Pulmonary artery endothelial cell (primary cell): ENCODE measurements at places on chromosomes 1 and 21.

- DNase-seq: no peak
Observed at GRCh38 chr1:82260051-82260450, 459.3 kb downstream of the ADGRL2 start.

- DNase-seq: no peak
Observed at GRCh38 chr1:200751717-200752116, 13.0 kb downstream of the CAMSAP2 start.

- DNase-seq: no peak
Observed at GRCh38 chr21:33857846-33858666, 57.5 kb downstream of the ATP5PO start.

- no peak for DNase-seq
Observed at GRCh38 chr1:3482378-3482849, 27.9 kb downstream of the ARHGEF16 start.

DNA sequence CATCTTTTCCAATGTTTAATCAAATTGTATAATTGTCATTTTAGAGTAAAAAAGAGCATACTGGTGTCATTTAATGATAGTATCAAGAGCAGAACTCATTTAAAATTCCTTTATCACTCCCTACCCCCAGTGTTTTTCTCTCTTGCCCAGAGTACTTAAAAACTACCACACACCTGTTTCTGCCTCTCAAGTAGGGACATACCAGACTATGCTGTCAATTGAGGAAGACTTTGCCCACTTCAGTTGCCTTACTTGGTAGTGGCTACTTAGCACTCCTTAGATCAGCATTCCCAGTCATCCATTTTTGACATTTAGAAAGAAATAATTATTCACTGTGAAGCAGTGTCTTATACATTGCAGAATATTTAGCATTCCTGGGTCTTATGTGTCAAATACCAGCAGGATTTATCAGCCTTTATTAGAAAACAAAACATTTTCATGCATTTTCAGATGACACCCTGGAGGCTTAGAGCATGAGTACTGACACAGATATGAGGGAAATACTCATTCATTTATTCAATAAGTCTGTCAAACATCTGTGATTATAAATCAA, 127.5 kb upstream of the RGS1 start:
- no peak for DNase-seq

DNA sequence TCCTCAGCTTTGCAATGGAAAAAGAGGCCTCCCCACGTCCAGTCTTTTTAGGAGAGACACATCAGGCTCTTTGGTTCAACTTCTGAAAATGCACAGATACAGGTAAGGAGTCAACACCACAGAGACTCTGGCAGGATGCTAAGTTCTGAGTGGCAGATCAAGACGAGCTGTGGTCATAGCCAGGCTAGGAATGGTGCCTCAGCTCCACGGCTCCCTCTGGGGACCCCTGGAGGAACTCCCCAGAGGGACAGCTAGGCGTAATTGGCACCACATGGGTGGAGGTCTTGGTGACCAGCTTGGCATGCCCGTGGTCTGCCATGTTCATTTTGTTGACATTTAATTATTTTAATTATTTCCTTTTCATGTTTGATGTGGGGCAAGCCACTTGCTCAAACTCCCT, 206.1 kb downstream of the KAZN start:
- DNase-seq: no peak

- no peak for DNase-seq
Observed at GRCh38 chr1:162918151-162918754, 57.3 kb upstream of the CCDC190 start.

DNA sequence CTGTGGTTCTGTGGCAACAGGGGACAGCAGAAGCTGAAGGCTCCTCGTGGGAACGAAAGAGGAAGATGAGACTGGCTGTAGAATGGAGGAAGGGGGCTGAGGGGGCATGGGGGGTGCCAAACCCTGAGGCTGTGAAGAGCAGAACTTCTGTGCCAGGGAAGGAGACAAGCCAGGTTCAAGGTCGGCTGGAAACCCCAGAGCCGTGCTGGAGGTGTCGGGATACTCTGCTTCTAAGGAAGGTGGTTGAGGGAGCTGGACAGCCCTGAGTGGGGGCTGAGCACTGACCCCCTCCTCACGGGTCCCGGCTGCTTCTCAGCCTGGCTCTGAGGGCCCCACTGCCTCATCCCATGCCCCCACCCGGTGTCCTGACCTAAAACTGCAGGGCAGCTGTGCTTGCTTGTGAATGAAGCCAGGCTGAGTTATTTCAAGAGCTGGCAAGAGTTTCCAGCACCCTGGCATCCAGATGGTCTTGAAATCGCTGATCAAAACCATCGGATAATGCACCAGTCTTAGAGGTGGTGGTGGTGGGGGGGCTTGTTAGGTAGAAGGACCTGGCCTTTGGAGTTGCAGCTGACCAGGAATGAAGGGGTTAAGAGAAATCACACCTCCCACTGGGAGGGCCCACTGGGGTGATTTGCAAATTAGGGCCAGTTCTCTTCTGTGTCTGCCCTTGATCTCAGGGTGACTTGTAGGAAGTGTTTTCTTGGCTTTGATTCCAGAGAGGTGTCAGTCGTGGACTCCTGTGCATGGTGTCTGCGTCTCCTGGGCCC, 218.9 kb upstream of the C1orf174 start:
- DNase-seq: no peak

- DNase-seq: no peak
Observed at GRCh38 chr21:38211321-38211720, 45.5 kb upstream of the KCNJ15 start.

DNA sequence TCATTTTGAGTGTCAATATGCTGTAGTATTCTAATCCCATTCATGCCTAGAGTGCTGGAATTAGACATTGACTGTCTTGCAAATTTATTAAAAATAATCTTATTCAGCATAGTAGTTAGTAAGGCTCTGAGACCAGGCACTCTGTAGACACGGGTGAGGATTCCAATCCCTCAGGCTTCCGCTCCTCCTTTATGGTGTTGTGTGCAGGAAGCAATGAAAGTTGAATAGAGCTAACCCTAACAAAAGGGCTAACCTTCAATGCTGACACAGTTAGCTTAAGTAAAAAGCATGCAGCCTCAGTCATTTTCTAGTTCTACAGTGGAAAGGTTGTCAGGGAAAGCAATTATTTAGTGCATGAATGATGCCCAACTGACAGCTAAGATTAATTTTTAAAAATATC, 199.6 kb upstream of the SGIP1 start:
- DNase-seq: no peak

DNA sequence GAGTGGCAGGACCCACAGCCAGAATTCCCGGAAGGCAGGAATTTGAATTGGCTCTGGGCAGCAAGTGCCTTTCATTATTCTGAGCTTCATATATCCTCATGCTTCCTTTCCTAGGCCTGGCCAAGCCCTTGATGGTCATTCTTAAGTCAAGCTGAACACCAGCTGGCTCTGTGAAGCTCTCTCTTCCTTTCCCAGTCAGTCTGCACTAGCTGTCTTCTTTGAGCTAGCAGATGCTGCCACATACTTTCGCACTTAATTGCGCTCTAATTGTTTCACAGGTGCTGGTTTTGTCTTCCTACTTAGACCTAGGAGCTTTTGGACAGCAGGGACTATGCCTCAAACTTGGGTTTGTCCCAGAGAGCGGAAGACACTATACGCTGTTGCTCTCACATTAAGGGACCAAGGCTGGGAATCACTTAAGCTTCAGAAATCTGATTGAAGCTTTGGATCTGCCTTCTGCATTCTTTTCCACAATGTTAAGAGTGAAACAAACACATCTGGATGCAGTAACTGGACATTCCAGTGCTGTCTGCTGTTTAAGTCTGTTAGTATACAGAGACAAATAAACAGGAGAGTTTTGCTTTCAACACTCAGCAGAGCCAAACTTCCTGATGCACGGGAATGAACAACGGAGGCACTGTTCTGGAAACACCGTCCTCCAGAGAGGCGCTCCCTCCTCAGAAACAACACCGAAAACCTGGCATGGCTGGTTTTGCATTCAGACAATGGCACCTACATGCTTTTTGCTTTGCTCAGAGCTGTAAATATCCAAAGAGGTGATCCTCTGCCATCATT, 2.2 kb downstream of the TLR5 start:
- DNase-seq: no peak

- no peak for DNase-seq
Observed at GRCh38 chr1:241079047-241079446, 278.0 kb downstream of the RGS7 start.

GRCh38 chr1:56973923-56974742, 8.3 kb upstream of the C8B start:
- DNase-seq: no peak

DNA sequence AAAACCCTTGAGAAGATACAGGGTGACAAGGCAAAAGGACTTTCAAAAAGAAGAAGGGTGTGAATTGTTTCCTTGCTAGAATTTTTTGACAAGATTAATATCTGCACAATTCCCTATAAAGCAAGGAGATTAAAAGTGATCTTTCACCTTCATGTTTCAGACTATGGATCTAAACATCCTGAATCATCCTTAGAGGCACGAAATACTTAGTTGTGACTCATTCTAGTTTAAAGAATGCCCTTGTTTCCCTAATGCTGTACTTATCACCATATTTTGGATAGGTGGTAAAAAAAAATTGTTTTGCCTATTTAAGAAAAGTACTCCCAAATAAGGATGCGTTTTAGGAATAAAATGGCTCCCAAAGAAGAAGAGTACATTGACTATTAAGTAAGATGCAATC, 415.1 kb downstream of the LRRIQ3 start:
- no peak for DNase-seq

DNA sequence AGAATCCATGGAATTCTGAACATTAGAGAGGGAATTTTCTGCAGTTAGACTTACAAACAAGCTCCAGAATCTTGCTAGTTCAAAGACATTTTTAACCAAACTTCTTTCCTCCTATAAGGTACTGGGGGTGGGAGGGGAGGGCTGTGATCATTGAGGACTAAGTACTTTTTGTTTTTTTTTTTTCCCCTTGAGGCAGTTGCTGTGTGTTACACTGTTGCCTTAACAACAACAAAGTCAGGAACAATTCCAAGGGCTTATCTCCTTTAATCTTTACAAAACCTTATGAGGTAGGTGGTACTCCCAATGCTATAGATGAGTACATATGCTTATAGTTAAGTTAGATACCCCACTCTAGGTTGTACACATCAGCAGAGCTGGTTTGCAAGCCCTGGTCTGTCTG, 62.9 kb downstream of the PPP1R12B start:
- DNase-seq: no peak

- no peak for DNase-seq
Observed at GRCh38 chr1:13469343-13469742, 44.5 kb downstream of the LRRC38 start.

- no peak for DNase-seq
Observed at GRCh38 chr1:30538226-30538992, 185.0 kb downstream of the MATN1 start.

- DNase-seq: no peak
Observed at GRCh38 chr1:16122916-16123315, 33.0 kb downstream of the EPHA2 start.

GRCh38 chr1:186683652-186684410, 3.6 kb upstream of the PTGS2 start:
- no peak for DNase-seq

DNA sequence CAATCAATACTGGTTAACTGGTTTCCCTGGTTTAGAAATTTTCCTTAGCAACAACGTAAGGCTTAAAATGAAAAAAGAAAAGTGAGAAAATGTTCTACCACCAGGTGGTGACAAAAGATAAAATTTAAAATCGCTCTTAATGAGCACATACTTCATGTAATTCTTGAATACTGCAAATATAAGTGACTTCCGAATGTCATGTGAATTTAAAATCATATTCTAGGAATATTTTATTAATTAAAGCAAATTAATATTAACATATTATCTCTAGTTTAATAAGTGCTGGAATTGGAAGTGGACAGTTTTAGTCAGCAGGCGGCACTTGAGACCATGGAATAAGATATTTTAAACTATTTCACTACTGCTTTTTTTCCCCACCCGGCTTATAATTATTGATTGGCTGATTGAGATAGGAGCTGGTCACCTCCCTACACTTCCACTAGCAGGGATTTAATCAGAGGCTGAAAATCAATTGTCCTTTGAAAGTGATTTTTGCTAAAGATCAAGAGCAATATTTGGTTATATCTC, 5.0 kb upstream of the ADAMTS1 start:
- no peak for DNase-seq

DNA sequence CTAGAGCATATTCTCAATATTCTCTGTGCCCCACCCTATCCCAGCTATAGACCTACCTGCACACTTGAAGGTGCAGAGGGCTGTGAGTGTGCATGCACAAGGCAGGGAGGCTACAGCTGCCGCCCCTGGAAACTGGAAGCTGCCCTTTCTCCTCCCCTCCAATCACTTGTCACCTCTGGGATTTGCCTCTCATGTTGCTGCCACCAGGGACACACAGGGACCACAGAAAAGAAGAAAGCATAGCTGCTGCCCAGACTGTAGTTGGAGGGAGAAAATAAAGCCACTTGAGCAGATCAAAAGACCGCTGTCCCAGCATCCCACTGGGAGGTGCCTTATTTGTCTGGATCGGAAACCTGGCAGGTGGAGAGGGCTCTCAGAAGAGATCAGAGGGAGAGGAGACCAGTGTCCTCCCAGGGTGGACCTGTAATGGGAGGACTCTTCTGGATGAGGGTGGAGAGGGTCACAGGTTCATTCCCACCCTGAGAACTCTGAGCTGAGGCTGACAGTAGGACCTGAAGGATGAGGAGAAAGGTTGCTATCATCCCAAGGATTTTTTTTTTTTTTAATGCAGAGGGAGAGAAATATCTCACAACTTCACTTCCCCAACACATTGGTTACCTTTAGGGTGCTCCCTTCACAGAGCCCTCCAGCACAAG, 7.6 kb upstream of the INPP5B start:
- DNase-seq: no peak

GRCh38 chr1:41354956-41355355, 6.3 kb upstream of the FOXO6 start:
- no peak for DNase-seq
